ENCODE measurements at places on chromosomes 6 and 20. TPM values are rescaled to one million over a fixed set of nuclear protein-coding genes. Genes with fewer than 3 reads are reported as not detected.

GRCh38 chr6:24883618-24884017, 52.1 kb downstream of the RIPOR2 start:
- DNase-seq: no peak
- H3K4me1 ChIP-seq: no peaks in the 10 kb centered on the region
- H3K27ac ChIP-seq: no peak overlapping the region
- H3K4me3 ChIP-seq: no peak overlapping the region
- H3K36me3 ChIP-seq: no peaks in the 10 kb centered on the region
- no peaks in the 10 kb centered on the region for H3K27me3 ChIP-seq

DNA sequence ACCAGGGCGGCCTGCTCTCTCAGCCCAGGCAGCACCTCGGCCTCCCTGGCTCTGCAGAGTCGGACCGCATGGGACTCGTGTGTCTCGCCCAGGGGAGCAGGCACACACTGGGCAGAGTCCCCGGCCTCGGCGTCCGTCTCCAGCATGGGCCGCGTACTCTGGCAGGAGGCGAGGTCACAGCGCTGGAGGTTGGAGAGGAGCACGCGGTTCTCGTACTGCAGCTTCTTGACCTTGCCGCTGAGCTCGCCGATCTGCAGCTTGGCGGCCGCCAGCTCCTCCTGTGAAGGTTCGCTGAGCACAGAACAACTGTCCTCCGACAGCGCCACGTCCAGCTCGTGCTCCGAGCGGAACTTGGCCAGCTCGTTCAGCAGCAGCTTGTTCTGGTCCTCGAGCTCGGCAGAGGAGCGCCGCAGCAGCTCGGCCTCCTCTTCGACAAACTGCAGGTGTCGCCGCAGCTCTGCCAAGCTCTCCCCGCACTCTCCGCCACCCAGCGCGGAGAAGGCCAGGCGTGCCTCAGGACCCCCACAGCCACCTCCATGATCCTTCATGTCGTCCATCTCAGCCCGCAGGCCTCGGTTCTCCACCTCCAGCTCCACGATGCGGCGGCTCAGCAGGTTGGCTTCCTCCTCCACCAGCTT, 42.0 kb upstream of the DSN1 start:
- no peaks in the 10 kb centered on the region for H3K27me3 ChIP-seq
- no peak for DNase-seq

Gene ZSCAN23
- 3.5 TPM for polyA plus RNA-seq

Gene PTCHD4
- not detected for polyA plus RNA-seq

DNA sequence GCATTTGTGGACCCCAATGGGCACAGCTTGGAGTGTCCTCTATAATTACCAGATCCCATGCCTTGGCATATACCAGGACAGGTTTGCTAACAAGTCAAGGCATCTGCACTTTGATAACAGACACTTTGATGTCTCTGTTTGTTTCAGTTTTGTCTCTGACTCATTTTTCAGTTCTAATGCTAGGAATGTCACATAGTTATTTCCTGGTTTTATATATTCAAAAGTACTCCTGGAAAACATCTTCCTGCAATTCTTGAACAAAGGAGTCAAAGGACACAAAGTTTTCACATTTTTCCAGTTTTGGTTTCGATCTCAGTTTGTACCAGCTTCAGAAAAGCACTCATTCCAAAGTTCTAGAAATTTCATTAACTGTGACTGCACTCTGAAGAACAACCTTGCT, 188.1 kb downstream of the FOXC1 start:
- no peaks in the 10 kb centered on the region for H3K36me3 ChIP-seq
- peaks cover 24% of the 10 kb centered on the region for H3K4me1 ChIP-seq
- H3K4me3 ChIP-seq: no peak overlapping the region
- DNase-seq: peak; percentile 64

DNA sequence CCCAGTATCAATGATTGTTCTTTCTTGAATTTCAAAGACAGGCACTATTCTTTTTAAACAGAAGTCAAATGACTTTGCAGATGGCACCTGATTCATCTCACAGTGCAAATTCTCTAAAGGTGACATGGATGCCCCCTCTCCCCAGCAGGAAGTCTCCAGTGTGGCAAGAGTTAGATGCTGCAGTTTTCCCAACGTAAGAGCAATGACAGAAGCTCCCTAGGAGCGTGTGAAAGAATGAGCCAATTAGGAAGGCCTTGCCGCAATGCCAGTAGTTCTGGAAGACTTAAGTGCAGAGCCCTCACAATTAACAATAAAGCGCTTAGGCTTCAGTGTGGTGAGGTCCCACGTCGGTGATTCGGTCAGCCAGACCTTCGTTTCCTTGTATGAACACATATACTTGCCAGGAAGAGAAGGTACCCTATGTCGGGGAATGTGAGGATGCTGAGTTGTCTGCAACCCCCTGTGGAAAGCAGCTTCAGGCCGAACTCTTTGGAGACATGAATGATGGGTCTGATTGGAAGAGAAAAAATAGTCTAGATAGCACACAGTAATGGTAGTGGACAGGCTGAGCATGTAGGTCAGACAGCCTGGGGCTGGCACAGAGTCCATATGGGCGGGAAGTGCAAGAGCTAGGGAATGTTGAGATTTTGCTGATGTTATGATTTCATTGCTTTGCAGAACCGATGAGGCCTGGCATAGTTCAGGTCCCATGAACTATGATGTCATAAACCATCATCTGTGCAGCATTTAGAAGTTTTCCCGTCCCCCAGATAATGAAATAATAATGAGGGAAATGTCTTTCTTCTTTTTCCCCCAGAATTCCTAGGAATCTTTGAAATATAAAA, 132.6 kb downstream of the PHACTR1 start:
- no peak overlapping the region for H3K4me3 ChIP-seq
- H3K4me1 ChIP-seq: no peaks in the 10 kb centered on the region
- H3K27ac ChIP-seq: no peak overlapping the region
- H3K27me3 ChIP-seq: no peaks in the 10 kb centered on the region
- DNase-seq: no peak
- H3K36me3 ChIP-seq: no peaks in the 10 kb centered on the region

Gene NKX2-2
- 0.54 TPM for polyA plus RNA-seq

Gene HRH3
- polyA plus RNA-seq: not detected

Gene THBD
- 1.8 TPM for polyA plus RNA-seq

GRCh38 chr20:60334911-60335310, 376.7 kb downstream of the CDH26 start:
- H3K36me3 ChIP-seq: no peaks in the 10 kb centered on the region
- H3K4me1 ChIP-seq: no peaks in the 10 kb centered on the region
- no peaks in the 10 kb centered on the region for H3K27me3 ChIP-seq
- DNase-seq: no peak
- no peak overlapping the region for H3K4me3 ChIP-seq

Gene GSTA3
- polyA plus RNA-seq: not detected

- no peaks in the 10 kb centered on the region for H3K27me3 ChIP-seq
- peaks cover 21% of the 10 kb centered on the region for H3K4me1 ChIP-seq
- DNase-seq: no peak
Observed at GRCh38 chr6:11235062-11235461, 2.6 kb upstream of the NEDD9 start.

Gene HTR1B
- not detected for polyA plus RNA-seq

Gene TRIM40
- polyA plus RNA-seq: 14.3 TPM

Gene MYB
- 2.7 TPM for polyA plus RNA-seq

DNA sequence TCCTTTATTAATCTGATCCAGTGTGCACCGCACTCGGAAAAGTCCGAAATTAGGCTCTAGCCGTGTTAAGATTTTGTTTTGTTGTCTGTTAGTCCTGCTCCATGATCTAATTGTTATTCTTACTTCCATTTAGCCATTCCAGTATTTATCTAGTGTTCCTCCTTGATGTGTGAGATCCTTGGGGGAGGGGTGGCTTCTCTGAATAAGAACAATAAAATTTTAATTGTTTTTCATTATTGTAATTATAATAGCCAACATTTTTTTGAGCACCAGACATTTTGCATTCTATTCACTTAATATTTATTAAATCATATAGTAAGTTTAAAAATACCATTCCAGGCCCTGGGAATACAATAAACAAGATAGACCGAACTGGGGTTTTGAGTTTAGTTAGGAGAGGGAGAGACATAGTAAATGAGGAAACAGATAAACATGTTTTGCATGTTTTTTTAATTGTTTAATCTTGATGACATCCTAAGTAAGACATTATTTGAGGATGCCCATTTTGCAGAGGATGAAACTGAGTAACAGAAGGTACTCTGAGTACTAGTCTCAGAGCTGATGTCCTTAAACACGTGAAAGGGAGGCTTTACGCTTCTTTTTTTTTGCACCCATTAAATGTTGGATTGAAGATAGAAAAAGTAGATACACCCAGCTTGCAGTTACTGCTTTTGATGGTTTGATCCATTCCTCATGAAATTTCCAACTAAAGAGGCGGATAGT, 1.2 kb downstream of the CBFA2T2 start:
- H3K36me3 ChIP-seq: peaks cover 17% of the 10 kb centered on the region
- H3K4me1 ChIP-seq: peaks cover 3% of the 10 kb centered on the region
- no peaks in the 10 kb centered on the region for H3K27me3 ChIP-seq

Gene RIMS4
- polyA plus RNA-seq: not detected

DNA sequence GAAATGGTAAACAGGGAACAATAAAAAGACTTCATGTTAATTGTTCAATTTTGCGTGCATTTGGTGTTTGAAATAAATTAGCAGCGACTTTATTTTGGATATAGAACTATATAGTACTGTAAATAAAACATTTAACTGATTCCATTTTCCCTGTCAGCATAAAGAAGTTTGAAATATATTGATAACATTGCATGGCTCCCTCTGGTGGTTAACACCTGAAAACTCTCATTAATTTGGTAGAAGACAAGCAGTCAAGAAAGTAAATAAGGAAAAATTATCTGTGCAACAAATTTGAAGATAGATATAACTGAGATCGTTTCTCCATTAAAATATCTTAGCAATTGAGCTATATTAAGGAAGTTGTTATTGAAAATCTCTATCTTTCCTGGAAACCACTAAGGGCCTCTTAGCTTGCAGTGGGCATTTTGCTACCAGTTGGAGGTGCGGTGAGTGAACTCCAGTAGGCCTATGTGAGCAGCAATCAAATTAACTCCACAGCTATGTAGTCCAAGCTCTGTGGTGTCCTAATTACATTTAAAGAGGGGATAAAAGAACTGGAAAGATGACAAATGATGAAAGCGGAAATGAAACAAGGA, 435.7 kb upstream of the FKBP1C start:
- no peaks in the 10 kb centered on the region for H3K27me3 ChIP-seq
- no peak for DNase-seq
- H3K4me3 ChIP-seq: no peak overlapping the region
- H3K27ac ChIP-seq: no peak overlapping the region
- no peaks in the 10 kb centered on the region for H3K36me3 ChIP-seq

DNA sequence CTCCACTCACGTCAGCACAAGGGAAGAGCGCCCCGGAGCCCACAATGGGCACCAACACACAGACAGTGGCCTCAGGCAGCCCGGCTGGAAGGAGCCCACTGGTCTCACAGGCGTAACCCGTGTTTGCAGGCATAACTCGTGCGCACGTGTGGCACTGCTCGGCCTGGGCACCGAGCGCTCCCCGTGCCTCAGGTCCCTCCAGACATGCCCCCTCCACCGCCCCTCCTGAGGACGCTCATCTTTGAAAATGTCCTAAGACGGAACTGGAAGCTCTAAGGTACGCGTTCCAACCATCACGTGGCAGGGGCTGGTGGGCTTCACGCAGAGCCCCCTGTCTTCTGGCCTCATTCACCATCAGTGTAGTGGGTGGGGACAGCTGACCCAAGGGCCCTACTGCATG, 44.6 kb downstream of the SSR1 start:
- no peaks in the 10 kb centered on the region for H3K27me3 ChIP-seq
- DNase-seq: no peak
- peaks cover 5% of the 10 kb centered on the region for H3K4me1 ChIP-seq
- no peaks in the 10 kb centered on the region for H3K36me3 ChIP-seq

- H3K4me1 ChIP-seq: no peaks in the 10 kb centered on the region
- no peak for DNase-seq
- H3K27ac ChIP-seq: no peak overlapping the region
- H3K36me3 ChIP-seq: no peaks in the 10 kb centered on the region
Observed at GRCh38 chr6:160379466-160379865, 31.3 kb downstream of the SLC22A3 start.

DNA sequence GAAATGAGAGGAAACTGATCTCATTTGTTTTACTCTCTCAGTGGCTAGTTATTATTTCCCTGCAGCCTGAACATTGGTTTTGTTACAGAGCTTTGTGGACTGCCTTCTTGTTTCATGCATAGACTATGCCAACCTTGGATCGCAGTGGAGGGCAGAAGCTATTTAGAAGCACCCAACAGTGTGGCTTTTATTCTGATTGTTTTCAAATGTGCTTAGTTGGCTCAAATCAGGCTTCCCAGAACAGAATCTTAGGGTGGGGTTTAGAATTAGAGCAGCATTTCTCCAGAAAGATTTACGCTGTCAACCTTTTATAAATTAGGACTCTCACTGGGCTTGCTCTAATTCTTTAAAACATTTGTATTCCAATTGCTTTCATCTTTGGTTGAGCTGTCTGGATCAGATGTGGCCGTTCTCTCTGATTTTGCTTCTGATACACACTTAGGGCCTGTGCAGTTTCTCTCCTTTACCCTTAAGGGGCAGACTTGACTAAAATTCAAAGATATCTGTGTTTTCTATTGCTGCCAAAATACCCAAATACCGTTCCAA, 210.3 kb downstream of the BCKDHB start:
- no peak for DNase-seq
- no peak overlapping the region for H3K27ac ChIP-seq
- no peak overlapping the region for H3K4me3 ChIP-seq
- H3K27me3 ChIP-seq: no peaks in the 10 kb centered on the region

Gene NHSL1
- polyA plus RNA-seq: 21.3 TPM

DNA sequence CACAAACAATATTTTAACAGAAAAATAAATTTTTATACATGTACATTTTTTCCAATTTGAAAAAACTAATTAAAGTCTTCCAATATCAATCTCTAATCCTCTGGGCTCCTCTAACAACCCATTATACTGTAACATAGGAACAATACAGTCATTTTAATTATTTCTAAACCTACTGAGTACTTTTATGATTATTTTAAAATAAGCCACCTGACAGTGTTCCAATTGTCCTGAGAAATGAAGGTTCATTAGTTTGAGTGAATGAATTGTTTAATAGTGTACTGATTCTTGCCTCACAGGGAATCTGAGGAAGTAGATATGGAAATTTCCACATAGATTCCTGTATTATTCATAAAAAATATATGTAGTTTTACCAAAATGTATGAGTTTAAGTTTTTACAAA, 123.1 kb upstream of the EYS start:
- H3K36me3 ChIP-seq: no peaks in the 10 kb centered on the region
- no peaks in the 10 kb centered on the region for H3K27me3 ChIP-seq
- no peaks in the 10 kb centered on the region for H3K4me1 ChIP-seq
- no peak overlapping the region for H3K4me3 ChIP-seq

DNA sequence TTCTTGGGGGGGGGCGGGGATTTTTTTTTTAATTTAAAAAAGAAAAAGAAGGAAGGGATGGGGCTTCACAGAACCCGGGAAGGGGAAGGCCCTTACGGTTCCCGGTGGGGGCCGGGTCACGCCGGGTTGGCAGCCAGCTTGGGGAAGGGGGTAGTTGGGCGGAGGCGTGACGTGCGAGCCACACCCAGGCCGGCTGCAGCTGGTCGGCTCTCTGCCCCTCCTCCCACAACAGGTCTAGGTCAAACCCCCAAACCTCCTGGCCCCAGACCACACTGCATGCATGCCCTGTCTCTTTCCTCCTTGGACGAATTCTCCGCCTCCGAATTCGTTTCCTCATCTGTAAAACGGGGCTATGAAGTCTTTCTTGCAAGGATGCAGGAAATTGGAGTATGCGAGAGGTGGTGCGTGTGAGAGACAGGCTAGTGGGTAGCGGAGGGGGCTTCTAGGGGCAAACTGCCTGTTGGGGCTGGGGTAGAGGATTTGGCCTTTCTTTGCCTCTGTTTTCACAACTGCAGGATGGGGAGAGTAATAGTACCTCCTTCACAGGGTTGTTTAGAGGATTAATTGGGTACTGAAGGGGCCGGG, 828 bp downstream of the HCK start:
- H3K27me3 ChIP-seq: peaks cover 43% of the 10 kb centered on the region
- H3K4me1 ChIP-seq: no peaks in the 10 kb centered on the region
- H3K27ac ChIP-seq: no peak overlapping the region
- no peak for DNase-seq
- peak overlapping the region; percentile 13 for H3K4me3 ChIP-seq
